ENCODE measurements at places on chromosomes 3 and 15. TPM values are rescaled to one million over a fixed set of nuclear protein-coding genes. Genes with fewer than 3 reads are reported as not detected.

The CD200R1 gene
- total RNA-seq, result 0.61 TPM

The FEZF2 gene
- not detected for total RNA-seq

The CNTN4 gene
- total RNA-seq, result 1.9 TPM

The SLC28A2 gene
- total RNA-seq, result not detected

The TGM4 gene
- not detected for total RNA-seq

The EIF4G1 gene
- total RNA-seq, result 653 TPM

The PODXL2 gene
- total RNA-seq, result 2.6 TPM

The NRROS gene
- 2.5 TPM for total RNA-seq

The SELENOT gene
- total RNA-seq, result 49.5 TPM

The WDR48 gene
- total RNA-seq, result 27.6 TPM

GRCh38 chr3:128356822-128357221 lies 109.9 kb downstream of the DNAJB8 start:
- peak; percentile 6 for DNase-seq
- peaks cover 18% of the 10 kb centered on the region for H3K4me1 ChIP-seq
- no peak overlapping the region for H3K27ac ChIP-seq
- no peak overlapping the region for H3K4me3 ChIP-seq
- H3K36me3 ChIP-seq, result no peaks in the 10 kb centered on the region

DNA sequence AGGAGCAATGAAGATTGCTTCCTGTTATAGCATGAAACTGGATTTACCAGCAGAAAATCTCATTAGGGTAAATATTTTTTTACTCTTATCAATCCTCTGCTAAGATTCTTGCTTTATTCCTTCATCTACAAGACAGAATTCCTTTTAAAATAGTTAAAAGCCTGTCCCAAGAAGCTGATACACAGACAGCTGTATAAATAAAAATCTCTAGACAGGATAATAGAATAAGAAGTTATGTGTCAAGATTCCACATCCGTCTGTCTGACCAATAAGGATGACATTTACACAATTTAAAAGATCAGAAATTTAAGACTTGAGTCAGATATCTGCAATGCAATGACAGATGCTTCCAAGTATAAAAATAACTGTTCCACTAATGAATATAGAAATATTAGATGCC lies 57.6 kb downstream of the SSR3 start:
- H3K4me3 ChIP-seq, result no peak overlapping the region
- H3K27me3 ChIP-seq, result no peaks in the 10 kb centered on the region
- no peak for DNase-seq

GRCh38 chr3:134761213-134761612 lies 33.8 kb upstream of the EPHB1 start:
- no peaks in the 10 kb centered on the region for H3K27me3 ChIP-seq
- no peak for DNase-seq
- H3K27ac ChIP-seq, result no peak overlapping the region
- no peaks in the 10 kb centered on the region for H3K4me1 ChIP-seq
- no peak overlapping the region for H3K4me3 ChIP-seq

GRCh38 chr3:78741066-78741645 lies 1026.6 kb downstream of the ROBO1 start:
- H3K4me3 ChIP-seq, result no peak overlapping the region
- no peak for DNase-seq
- H3K27me3 ChIP-seq, result no peaks in the 10 kb centered on the region
- no peaks in the 10 kb centered on the region for H3K4me1 ChIP-seq

- H3K27ac ChIP-seq, result peak overlapping the region; percentile 96
- DNase-seq, result no peak
- H3K36me3 ChIP-seq, result peaks cover 18% of the 10 kb centered on the region
- H3K4me1 ChIP-seq, result peaks cover 11% of the 10 kb centered on the region
- H3K4me3 ChIP-seq, result peak overlapping the region; percentile 80
- H3K27me3 ChIP-seq, result no peaks in the 10 kb centered on the region
These were observed 863 bp downstream of the PSMA4 start for GRCh38 chr15:78540871-78541743.

DNA sequence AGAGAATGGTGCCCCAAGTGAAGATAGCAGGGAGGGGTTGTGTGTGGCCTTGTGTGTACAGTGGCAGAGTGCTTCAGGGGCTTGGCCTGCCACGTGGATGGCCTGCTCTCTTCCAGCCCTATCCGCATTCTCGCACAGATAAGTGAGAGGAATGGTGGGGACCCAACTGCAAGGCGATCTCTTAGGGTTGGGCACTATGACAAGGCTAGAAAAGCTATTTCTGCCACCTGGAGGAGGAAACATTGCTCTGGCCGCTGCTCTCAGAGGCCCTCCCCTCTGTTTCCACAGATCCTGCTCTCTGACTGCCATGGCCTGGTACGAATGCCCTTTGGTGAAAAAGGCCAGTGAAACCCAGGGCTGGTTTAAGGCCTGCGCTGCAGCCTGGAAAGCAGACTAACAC lies 20.6 kb downstream of the EEFSEC start:
- no peaks in the 10 kb centered on the region for H3K27me3 ChIP-seq
- no peak overlapping the region for H3K27ac ChIP-seq
- no peak overlapping the region for H3K4me3 ChIP-seq
- H3K36me3 ChIP-seq, result no peaks in the 10 kb centered on the region

- no peak overlapping the region for H3K27ac ChIP-seq
- no peak for DNase-seq
- peaks cover 5% of the 10 kb centered on the region for H3K36me3 ChIP-seq
These were observed 235.3 kb upstream of the ST8SIA2 start for GRCh38 chr15:92158426-92158825.

DNA sequence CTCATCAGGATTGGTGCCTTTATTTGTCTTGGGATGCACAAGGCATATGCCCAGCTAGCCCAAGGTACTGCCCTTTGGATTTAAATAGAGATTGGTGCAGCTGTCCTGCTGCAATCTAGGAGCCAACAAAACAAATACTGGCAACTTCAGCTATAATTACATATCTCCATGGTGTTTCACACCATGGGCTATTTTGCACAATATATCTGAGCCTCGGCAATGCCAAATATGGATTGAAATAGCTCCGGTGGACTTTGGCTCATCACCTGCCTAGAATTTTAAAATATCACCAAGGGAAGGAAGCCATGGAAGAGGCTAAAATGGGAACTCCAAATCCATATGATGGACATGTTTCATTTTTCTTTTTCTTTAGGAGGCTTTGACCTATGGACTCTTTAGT lies 367.8 kb upstream of the UMPS start:
- H3K27me3 ChIP-seq, result no peaks in the 10 kb centered on the region
- DNase-seq, result no peak
- H3K4me1 ChIP-seq, result no peaks in the 10 kb centered on the region
- H3K36me3 ChIP-seq, result no peaks in the 10 kb centered on the region
- no peak overlapping the region for H3K4me3 ChIP-seq

- H3K36me3 ChIP-seq, result no peaks in the 10 kb centered on the region
- peak; percentile 87 for DNase-seq
- no peaks in the 10 kb centered on the region for H3K27me3 ChIP-seq
- H3K4me3 ChIP-seq, result peak within 1 kb of the TSS; percentile 60
These were observed at the start of gene LSMEM2 for GRCh38 chr3:50278880-50279224. TSS of gene LSMEM2 (plus strand) at chr3:50279087. CDS start at chr3:50279114, 27 bp downstream.

- no peak overlapping the region for H3K27ac ChIP-seq
- H3K4me3 ChIP-seq, result no peak overlapping the region
- H3K36me3 ChIP-seq, result no peaks in the 10 kb centered on the region
- no peaks in the 10 kb centered on the region for H3K27me3 ChIP-seq
These were observed 36.8 kb upstream of the TRH start for GRCh38 chr3:129937717-129938116.

DNA sequence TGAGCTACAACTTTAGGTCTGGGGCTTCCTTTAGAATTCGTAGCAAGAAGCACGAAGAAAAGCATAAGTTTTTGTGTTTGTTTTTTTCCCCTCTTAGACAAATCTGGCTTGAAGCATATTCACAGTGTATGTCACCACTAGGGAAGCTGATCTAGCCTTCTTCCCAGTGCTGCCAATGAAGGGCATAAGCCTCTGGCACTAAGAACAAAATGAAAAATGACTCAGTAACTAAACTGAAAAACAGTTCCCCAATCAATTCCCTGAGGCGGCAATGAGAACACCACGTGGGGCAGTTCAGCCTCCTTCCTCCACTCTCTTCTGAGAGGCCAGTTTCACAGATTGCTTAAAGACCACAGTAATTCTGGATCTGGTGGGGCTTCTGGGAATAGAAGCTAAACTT lies 338.1 kb downstream of the GAP43 start:
- H3K27me3 ChIP-seq, result no peaks in the 10 kb centered on the region
- no peak overlapping the region for H3K4me3 ChIP-seq
- no peak overlapping the region for H3K27ac ChIP-seq
- peak; percentile 49 for DNase-seq
- H3K36me3 ChIP-seq, result no peaks in the 10 kb centered on the region

GRCh38 chr15:83574345-83574744 lies 79.6 kb upstream of the ADAMTSL3 start:
- no peaks in the 10 kb centered on the region for H3K4me1 ChIP-seq
- DNase-seq, result no peak
- no peaks in the 10 kb centered on the region for H3K36me3 ChIP-seq

- H3K36me3 ChIP-seq, result no peaks in the 10 kb centered on the region
- no peaks in the 10 kb centered on the region for H3K4me1 ChIP-seq
- no peak overlapping the region for H3K27ac ChIP-seq
- no peak overlapping the region for H3K4me3 ChIP-seq
- no peak for DNase-seq
- H3K27me3 ChIP-seq, result no peaks in the 10 kb centered on the region
These were observed 22.4 kb downstream of the SPTSSB start for GRCh38 chr3:161348796-161349400.

DNA sequence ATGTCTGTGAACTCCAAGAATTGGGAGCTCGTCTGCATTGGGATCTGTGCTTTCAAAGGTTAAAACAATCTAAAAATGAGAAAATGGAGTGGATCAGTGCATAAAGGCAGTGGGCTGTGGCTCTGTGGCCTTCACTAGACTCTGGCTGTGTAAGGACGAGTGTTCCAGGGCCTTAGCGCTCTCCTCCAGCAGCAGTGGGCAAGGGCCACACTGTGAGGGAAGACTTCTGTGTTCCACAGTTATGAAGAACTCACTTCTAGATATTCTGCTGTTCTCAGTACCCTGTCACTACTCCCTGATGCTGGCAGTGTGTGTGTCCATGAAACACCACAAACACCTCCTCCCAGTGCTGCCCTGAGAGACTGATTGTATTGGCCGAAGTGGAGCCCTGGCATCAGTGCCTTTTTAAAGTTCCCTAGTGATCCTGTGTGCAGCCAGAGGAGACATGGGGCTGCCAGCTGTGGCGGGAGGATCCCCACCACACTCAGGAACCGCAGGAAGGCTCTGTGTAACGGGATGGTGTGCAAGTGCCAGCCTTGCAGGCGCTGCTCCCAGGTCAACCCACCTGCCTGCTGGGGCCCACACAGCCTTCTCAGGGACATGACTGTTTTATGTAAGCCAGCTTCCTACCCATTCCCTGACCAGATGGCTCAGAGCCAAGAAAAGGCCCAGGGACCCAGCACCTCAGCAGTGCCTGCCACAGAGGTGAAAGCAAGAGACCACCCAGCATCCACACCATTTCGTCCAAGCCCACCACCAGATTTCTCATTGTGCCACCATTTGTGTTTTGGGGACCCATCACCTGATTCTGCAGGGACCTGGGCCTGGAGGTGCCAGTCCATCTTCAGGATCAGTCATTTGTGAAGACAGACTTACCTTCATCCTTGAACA lies 40.4 kb downstream of the ABTB1 start:
- H3K36me3 ChIP-seq, result no peaks in the 10 kb centered on the region
- peaks cover 25% of the 10 kb centered on the region for H3K4me1 ChIP-seq
- DNase-seq, result no peak
- peak overlapping the region; percentile 46 for H3K27ac ChIP-seq
- no peaks in the 10 kb centered on the region for H3K27me3 ChIP-seq

DNA sequence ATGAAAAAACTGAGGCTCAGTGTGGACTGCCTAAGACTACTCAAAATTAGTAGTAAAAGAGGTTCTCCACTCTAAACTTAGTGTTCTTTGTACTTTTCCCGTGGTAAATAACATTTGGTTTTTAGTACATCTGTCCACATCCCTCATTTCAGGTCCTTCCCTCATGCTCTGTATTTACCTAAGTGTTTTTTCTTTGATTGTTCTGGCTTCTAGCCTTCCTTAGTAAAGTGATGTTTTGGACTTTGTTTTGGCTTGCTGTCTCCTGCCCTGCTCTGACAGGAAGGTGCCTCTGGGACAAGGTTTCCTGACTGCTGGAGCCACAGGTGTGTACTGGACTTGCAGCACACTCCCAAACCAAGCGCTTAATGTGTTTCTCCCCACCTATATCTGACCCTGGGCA lies 29.9 kb upstream of the ALDH1A2 start:
- no peak for DNase-seq
- no peak overlapping the region for H3K27ac ChIP-seq
- H3K4me3 ChIP-seq, result no peak overlapping the region
- no peaks in the 10 kb centered on the region for H3K36me3 ChIP-seq
- no peaks in the 10 kb centered on the region for H3K4me1 ChIP-seq

DNA sequence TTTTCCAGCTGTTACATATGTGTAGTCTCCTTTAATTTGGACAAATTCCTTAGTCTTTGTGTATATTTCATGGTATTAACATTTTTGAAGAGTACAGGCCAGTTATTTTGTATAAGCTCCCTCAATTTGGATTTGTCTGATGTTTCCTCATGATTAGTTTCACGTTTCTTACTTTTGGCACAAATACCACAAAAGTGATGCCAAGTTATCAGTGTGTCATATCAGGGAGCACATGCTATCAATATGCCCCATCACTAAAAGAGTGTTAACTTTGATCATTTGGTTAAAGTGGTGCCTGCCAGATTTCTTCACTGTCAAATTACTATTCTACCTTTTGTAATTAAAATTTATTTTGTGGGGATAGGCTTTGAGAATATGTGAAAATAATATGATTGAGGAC lies 14.6 kb downstream of the PCNP start:
- no peaks in the 10 kb centered on the region for H3K4me1 ChIP-seq
- H3K27ac ChIP-seq, result no peak overlapping the region
- H3K36me3 ChIP-seq, result peaks cover 5% of the 10 kb centered on the region

GRCh38 chr15:90101130-90101968 lies 919 bp downstream of the IDH2 start:
- H3K4me3 ChIP-seq, result peak overlapping the region; percentile 95

DNA sequence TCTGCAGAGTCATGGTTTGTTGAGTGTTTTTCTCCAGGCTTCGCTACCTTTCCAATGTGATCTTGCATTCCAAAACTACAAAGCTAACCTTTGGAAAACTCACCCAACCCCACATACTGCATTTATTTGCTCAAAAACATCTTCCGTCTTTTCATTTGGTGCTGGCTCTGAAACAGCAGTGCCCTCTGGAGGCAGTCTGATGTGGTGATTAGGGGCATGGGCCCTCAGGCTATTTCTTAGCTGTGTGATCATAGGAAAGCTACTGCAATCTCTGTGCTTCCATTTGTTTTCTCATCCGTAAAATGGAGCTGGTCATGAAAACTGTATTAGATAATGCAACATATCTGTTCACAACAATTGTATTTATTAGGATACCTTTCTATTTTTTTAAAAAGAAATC lies 47.0 kb downstream of the MTHFS start:
- peaks cover 5% of the 10 kb centered on the region for H3K36me3 ChIP-seq
- H3K27me3 ChIP-seq, result no peaks in the 10 kb centered on the region
- H3K27ac ChIP-seq, result no peak overlapping the region
- H3K4me1 ChIP-seq, result no peaks in the 10 kb centered on the region
- DNase-seq, result no peak

All from psoas muscle (tissue), 8 donors.